AG10803 (cell line): ENCODE measurements at places on chromosomes 2 and 18.

- no peak for DNase-seq
These were observed 6.8 kb downstream of the ITM2C start for GRCh38 chr2:230871361-230872150.

GRCh38 chr2:36270758-36271157 is 84.8 kb upstream of the CRIM1 start:
- no peak for DNase-seq

- no peak for DNase-seq
These were observed 238.8 kb downstream of the MBD5 start for GRCh38 chr2:148259674-148260073.

- DNase-seq, result peak; percentile 58
These were observed 54.5 kb upstream of the SPP2 start for GRCh38 chr2:233996000-233996399.

GRCh38 chr2:234955091-234955591 is 3.3 kb downstream of the SH3BP4 start:
- no peak for DNase-seq

DNA sequence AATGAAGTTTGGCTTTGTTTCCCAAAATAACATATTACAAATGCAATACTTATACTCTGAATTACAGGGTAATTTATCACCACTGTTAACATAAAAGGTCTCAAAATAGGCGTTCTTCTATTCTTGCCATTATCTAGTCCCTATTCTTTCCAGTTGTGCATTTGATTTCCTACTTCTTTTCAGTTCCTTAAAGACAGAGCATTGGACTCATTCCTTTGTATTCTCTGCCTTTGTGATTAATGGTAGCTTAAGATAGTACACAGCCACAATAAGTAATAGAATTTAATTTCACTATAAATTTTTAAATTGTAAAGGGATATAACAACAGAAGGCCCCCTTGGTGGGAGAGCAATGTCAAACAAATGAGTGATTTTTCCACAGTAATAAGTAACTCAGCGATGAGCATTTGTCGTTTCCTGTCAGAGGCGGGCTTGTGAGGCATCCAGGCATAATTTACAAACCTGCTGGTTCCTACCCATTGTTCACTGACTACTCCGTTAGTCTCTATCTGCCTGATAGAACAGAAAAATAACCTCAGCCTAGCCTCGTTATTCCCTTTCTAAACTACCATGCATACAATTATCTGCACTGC is 456.6 kb upstream of the REG3G start:
- DNase-seq, result no peak

DNA sequence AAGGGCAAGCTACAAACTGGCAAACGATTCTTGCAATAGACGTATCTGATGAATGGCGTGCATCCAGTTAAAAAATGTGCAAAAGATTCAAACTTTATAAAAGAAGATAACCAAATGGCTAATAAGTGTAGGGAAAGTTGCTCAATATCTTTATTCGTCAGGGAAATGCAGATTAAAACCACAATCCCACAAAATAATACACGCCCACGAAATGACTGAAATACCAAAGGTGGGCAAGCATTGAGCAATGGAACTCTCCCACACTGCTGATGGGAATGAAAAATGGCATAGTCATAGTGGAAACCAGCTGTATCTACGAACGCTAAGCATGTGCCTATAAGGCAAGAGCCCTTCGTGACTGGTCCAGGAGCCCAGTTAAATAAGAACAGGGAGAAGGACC is 168.6 kb upstream of the SIX2 start:
- DNase-seq, result peak; percentile 100

- no peak for DNase-seq
These were observed 155.3 kb downstream of the GFPT1 start for GRCh38 chr2:69231612-69232277.

DNA sequence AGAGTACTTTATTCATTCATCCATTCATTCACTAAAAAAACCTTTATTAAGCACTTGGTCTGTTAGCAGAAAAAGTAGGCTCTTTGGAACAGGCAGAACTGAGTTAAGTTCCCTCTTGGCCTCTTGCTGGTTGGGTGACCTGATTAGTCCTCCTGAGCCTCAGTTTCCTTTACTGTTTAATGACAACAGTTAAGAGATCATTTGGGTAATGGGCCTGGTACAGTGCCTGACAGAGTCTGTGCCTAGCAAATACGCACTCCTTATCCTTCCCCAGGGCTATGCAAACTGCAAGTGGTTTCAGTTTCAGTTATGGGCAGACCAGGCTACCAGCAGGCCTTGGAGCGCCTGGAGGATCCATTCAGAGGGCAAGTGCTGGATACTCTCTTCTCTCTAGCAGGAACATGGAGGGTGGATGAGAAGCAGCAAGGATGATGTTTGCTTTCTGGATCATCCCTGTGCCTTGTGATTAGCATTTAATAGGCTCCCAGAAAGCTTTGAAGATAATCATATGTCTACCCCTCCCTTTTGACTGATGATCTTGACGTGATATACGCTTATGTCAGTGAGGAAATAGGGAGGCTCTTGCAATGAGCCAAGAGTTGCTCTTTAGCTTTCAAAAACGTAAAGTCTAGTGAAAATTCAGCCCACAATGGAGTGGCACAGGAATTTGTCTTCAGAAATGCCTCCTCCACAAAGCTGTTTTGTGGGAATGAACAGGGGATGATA is 12.4 kb upstream of the TAF1B start:
- DNase-seq, result no peak

DNA sequence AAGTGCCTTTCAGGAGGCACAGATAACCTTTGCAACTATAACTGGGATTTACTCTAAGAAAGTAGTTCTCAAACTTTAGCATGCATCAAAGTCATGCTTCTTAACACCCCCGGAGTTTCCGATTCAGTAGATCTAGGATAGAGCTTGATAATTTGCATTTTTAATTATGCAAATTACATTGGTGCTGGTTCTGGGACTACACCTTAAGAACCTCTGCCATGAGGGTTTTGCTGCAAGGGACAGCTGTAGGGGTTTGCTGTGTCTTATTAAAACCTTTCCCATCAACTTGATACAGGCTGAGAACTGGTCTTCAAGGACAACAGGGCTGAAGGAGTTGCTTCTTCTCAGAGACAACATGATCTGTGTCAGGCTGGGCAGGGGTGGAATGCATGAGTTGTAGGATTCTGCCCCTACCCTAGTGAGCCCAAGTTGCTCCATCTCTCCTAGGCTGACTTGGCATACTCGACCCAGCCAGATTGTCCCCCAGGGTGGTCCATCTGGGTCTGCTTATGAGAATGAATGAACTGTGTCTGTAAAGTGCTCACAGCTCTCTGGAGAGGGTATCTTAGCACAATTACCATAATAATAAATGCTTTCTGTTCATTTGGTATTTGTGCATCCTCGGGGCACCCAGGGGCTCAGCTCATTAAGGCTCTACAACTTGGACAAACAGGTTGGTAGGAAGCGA is 232.7 kb downstream of the CLIP4 start:
- DNase-seq, result no peak

DNA sequence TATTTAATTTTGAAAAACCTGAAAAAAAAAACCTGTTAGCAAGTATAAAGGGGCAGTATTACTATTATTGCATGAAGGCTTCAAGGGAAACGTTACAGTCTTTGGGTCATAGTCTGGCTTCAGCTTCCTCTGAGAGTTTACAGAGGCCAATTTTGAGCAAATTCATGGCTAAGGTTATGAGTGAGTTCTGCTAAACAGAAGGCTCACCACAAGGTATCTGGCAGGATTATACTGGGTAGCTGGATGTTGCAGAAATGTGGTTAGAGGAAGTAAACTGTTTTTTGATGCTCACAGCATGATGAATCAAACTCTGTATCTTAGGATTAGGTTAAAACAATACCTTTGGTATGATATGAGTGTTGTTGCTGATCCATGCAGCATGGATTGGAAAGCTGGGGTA is 9.3 kb downstream of the MRPL19 start:
- no peak for DNase-seq

DNA sequence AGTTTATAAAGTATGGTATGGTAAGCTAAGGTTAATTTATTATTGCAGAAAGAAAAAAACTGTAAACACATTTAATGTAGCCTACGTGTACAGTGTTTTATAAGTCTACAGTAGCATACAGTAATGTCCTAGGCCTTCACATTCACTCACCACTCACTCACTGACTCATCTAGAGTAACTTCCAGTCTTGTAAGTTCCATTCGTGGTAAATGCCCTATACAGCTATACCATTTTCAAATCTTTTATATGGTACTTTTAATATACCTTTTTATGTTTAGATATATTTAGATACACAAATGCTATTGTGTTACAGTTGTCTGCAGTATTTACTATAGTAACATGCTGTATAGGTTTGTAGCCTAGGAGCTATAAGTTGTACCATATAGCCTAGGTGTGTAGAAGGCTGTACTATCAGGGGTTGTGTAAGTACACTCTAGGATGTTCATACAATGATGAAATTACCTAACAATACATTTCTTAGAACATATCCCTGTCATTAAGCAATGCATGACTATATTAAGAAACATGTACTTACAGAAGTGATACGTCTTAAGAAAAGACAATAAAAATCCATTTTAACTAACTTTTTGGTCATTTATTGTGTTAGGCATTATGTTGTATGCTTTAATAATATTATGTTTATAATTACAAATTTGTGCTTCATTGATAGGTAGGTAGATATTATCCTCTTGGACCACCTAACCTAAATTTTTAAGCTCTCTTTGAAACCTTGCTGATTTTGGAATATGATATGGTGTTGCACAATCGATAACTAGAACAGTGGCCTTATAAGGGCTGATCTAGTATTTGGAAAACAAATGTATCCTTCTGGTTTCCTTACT is 51.9 kb downstream of the VRK2 start:
- DNase-seq, result peak; percentile 10

GRCh38 chr2:15159751-15160177 is 401.4 kb downstream of the NBAS start:
- DNase-seq, result peak; percentile 59

- peak; percentile 97 for DNase-seq
These were observed at the start of gene RFX8 for GRCh38 chr2:101474731-101475384. Gene RFX8, minus strand, starts transcription at chr2:101475112. Its CDS starts 8,264 bp downstream, at chr2:101466848.

DNA sequence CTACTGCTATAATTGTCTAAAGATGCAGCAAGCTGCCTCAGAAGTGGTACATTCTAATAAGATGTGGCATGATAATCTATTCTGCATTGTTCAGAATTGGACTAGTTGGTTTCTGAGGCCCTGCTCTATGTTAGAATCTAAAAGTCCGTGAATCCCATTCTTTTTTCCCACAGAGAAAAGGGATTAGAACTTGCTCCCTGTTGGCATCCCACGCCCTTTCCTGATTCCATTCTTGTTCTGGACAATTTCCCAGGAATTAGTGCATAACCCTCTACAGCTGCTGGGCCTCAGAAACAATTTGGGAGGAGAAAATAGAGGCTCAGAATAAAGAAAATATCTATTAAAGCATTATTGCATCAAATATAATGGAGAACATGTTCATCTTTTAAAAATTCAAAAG is 282.7 kb downstream of the NRXN1 start:
- no peak for DNase-seq

DNA sequence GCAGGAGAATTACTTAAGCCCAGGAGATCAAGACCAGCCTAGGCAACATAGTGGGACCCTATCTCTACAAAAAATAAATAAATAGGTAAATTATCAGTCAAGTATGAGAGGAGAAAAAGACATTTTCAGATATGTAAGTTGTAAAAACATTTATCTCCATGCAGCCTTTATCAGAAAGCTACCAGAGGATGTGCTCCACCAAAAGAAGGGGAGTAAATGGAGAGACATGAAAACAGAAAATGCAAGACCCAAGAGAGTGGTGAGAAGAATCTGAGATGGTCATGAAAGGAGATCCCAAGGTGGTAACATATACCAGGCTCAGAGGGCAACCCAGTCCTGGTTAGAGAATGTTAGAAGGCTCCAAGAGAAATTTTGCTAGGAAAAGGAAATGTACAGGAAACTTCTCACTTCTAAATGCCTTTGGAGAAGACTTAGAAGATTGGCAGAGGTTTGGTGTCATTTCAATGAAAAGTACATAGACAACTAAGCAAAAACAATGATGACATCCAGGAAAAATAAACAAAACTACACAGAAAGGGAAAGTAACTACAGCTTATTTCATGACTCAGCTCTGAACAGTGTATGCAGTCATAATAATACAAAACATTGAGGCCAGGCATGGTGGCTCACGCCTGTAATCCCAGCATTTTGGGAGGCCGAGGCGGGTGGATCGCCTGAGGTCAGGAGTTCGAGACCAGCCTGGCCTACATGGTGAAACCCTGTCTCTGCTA is 19.5 kb downstream of the CIB4 start:
- no peak for DNase-seq

- DNase-seq, result peak; percentile 75
These were observed 49.2 kb downstream of the PIKFYVE start for GRCh38 chr2:208315081-208315788.

DNA sequence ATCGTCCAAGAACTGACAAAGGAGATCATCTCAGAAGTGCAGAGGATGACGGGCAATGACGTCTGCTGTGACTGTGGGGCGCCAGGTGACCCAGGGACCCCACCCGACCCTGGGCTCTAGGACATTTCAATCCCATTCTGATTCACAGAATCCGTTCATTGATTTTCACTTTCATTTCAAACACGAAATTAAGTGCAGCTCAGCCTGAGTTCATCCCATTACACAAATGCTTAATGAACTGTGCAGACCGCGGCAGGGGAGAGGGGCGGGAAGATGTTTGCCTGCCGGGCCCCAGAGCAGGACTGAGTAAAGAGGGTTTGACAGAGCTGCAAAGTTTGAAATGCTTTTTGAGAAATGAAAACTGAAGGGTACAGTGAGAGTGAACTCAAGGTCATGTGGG is 67.1 kb downstream of the ITGB1BP1 start:
- no peak for DNase-seq

DNA sequence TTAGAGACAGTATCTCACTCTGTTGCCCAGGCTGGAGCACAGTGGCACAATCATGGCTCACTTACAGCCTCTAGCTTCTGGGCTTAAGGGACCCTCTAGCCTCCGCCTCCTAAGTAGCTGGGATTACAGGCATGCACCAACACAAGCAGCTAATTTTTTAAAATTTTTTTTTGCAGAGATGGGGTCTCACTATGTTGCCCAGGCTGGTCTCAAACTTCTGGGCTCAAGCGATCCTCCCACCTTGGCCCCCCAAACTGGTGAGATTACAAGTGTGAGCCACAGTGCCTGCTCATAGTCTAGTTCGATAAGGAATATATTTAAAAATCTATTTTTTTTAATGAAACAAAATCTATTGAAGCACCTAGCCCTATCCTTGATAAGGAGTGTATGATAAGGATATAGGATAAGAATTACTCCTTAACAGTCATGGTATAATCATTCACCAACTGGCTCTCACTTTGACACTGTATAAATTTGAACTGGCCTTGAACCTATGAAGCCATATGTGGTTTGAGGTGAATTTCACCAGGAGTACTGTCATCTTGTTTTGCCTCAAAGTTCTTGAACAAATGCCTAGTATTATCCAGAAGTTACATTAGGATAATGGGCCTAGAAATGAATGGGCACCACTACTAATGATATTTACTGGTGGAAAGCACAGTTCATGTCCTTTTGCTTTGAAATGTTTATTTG is 71.1 kb downstream of the EXOC6B start:
- DNase-seq, result no peak

GRCh38 chr18:57352761-57353136 is 392 bp downstream of the ST8SIA3 start:
- DNase-seq, result no peak
